OCI-M1 (cell line): ENCODE measurements at places on chromosomes 1 and 21.

- DNase-seq: no peak
Observed at GRCh38 chr1:89608984-89609725, 23.8 kb upstream of the LRRC8C start.

- DNase-seq: no peak
Observed at GRCh38 chr1:108678706-108679105, 13.4 kb upstream of the PRPF38B start.

DNA sequence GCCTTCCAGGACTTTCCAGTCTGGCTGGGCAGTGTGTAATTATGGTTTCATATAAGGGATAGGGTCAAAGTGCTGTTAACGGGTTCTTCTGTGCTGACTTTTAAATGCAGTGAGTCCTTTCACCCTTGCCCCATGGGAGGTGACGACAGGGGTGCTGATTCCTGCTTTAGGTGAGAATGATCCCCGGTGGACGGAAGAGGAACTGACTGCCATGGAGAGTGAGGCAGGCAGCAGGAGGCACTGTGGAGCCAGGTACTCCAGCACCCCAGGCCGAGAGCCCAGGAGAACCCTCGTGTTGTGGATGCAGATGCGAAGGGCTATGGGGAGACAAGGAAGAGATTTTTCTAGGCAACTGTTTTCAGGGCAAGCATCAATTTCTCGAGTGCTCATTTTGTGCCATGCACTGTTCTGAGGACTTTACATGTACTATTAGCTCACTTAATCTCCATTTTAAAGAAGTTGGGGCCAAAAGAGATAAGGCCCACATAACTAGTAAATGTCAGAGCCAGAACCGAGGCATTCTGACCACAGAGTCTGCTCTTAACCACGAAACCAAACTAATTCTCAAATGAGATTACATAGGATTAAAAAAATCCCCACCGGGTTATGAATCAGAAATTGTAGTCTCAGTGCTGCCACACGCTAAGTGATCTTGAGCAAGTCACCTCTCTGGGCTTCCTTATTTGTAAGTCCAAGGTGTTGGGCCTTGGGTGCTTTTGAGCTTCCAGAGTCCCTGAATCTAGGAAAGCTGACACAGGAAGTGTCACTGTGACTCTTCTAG lies 28.2 kb downstream of the STPG1 start:
- DNase-seq: peak; percentile 26

GRCh38 chr1:7395251-7395650 lies 375.8 kb upstream of the VAMP3 start:
- no peak for DNase-seq

DNA sequence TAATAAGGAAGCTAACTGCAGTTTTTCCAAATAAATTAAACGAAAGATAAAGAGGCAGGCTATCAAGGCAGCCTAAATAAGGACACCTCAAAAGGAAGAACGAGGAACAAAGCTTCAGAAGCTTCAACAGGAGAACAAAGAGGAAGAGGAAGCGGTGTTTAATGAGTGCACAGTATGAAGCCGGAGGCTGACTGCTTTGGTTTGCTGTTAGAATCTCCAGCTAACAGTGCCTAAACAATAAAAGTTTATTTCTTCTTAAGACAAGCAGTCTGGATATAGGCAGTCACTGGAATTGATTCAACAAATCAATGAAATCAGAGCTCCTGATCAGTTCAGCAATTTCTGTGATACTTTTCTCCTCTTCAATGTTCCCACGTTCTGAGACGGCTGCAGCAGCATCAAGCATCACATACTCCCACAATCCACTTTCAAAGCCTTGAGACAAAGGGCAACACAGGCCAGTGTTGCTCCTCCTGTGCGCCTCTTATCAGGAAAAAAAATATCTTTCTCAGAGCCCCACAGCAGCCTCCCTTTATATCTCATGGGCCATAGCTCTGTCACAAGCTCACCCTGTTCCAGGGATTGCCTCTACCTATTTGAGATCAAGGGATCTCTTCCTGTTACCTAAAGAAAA lies 365.6 kb upstream of the ST6GALNAC5 start:
- DNase-seq: peak; percentile 22

GRCh38 chr1:7641587-7642417 lies 129.3 kb upstream of the VAMP3 start:
- no peak for DNase-seq

DNA sequence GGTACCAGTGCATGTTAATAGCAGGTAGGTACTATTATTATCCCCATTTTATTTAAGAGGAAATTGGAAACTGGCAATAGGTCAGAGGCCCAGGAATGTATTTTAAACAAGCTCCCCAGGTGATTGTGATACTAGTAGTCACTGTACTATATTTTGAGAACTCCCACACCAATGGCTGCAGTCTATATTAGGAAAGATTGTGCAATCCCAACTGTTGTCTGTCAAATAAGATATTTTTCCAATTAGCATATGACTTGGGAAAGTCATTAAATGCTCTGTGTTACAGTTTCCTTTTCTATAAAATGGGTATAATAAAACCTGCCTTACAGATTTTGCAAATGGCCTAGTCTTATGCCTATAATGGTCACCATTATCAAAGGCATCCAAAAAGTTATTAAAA lies 94.2 kb upstream of the DMRTA2 start:
- peak; percentile 42 for DNase-seq

DNA sequence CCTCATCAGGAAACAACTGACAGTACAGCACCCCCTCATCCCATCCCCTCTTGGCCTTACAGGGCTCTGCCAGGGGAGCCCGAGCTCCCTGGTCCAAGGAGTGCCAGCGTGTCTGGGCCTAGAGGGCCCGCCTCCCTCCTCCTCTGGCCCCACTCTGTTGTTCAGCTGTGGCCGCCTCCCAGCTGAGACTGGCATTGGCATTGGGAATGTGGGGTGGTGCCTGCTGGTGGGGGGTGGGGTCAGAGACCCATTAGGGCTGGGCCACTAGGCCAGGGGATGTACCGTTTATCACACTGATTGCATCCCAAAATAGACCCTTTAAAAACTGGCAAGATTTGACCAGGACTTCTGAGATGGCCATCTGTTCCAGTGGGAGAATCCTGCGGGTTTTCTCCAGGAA lies 1.4 kb downstream of the LDLRAP1 start:
- DNase-seq: no peak

- DNase-seq: no peak
Observed at GRCh38 chr1:229238674-229239415, 32.1 kb upstream of the RAB4A start.

GRCh38 chr1:41611932-41612450 lies 127.5 kb upstream of the EDN2 start:
- no peak for DNase-seq

- peak; percentile 88 for DNase-seq
Observed at GRCh38 chr1:69737527-69738185, 169.9 kb downstream of the LRRC7 start.

DNA sequence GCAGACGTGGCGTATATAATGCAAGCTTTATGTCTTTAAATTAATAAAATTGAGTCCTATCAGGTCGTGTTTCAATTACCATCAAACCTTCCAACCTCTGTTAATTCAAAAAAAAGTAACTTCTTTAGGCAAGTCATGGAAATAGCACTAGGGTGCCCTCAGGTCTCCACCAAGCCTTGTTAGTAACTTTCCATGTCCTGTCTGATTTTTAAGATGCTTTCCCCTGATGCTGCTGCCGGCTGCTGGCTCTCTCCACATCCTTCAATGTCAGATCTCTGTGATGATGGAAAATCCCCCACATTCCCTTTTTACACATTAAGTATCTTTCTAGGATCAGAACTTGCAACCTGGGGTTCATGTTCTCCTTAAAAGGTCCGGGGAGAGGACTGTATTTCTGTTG lies 3.0 kb downstream of the ERG start:
- no peak for DNase-seq

GRCh38 chr1:244163861-244164510 lies 112.9 kb downstream of the ZBTB18 start:
- DNase-seq: no peak

DNA sequence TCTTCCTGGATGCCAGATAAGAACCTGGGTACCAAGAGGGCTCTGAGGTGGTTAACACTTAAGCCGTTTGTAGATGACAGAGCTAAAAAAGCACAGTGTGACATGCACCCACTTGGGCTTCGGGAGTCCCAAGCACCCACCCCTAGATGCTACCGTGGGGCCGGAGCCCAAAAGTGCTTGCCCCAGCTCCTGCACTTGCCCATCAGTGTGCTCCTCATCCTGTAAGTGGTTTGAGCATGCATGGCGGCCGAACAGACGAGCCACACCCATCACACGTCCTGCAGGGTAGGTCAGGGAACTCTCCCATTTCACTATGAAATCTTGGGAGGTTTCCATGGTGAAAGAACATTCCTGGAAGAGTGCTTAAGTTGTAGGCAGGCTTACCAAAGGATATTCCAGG lies 158.9 kb upstream of the TNR start:
- DNase-seq: no peak

GRCh38 chr1:59345221-59345620 lies 48.3 kb downstream of the FGGY start:
- DNase-seq: no peak

DNA sequence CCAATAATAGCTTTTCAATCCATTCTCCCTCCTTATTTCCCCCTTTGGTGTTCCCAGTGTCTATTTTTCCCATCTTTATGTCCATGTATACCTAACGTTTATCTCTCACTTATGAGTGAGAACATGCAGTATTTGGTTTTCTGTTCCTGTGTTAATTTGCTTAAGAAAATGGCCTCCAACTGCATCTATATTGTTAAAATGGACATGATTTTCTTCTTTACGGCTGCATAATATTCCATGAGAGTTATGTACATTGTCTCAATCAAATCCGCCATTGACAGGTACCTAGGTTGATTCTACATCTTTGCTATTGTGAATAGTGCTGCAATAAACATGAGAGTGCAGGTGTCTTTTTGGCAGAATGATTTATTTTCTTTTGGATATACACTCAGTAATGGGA lies 126.7 kb downstream of the CTH start:
- DNase-seq: no peak

DNA sequence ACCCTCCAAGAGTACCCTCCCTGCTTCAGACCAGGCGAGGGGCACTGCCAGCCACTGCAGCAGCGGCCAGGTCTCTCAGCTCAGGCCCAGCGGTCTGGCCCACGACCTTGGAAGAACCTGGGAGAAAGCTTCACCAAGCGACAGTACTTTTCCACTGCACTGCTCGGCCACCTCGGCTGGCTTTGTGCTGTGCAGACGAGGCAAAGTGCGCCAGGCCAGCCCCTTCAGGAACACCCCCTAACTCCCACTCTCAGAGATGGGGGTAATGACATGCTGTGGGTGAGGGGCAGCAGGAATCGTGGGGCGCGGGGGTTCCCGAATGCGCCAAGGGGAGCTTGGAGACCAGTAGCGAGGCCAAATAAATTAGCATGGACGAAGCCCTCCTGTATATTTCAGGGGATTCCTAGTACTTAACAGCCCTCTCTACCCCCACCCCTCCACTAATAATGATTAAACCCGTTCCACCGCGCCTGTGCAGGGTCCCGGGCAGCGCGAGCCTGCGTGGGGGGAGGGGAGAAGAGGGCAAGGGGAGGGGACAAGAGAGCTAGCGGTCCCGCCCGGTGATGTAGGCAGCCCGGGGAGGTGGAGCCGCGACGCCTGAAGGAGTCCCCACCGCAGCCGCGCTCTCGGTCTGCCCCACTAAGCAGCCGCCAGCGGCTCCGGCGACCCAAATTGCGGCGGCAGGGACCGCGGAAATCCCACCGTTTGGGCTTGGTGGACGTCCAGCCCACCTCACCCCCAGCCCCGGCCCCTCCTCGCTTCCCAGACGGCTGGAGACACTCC lies at the start of gene FAM43B:
FAM43B (plus strand) TSS at position 629 of the 783 bp plus-strand sequence. CDS start 401 bp downstream, outside the sequence.
- peak; percentile 19 for DNase-seq

DNA sequence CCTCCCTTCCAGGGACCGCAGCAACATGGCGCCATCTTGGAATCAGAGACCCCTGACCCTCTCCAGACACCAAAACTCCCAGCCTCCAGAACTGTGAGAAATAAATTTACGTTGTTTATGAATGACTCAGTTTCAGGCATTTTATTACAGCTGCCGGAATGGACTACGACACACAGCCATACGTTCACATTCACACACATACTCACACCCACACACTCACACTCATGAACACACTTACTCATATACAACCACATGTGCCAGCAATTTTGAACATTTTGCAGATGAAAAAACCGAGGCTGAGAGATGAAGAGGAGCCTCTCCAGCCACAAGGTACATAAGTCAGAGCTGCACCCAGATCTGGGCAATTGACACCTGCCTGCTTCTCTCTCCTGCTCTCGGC lies 151.0 kb upstream of the RAB4A start:
- no peak for DNase-seq

DNA sequence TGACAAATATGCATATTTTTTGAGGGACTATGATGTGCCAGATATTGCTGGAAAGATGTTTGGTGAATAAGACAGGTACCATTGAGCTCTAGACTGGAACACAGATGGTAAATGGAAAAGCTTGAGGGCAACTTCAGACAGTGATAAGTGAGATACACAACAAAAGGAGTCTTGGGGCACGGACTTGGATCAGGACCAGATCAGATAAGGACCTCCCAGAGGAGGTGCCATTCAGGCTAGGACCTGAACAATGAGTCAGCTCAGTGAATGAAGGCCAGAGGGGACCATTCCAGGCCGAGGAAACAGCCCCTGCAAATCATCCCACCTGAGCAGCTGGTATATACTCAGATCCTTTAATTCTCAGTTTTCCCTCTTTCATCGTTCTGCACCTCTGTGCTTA lies 1.8 kb upstream of the KCNJ15 start:
- no peak for DNase-seq

DNA sequence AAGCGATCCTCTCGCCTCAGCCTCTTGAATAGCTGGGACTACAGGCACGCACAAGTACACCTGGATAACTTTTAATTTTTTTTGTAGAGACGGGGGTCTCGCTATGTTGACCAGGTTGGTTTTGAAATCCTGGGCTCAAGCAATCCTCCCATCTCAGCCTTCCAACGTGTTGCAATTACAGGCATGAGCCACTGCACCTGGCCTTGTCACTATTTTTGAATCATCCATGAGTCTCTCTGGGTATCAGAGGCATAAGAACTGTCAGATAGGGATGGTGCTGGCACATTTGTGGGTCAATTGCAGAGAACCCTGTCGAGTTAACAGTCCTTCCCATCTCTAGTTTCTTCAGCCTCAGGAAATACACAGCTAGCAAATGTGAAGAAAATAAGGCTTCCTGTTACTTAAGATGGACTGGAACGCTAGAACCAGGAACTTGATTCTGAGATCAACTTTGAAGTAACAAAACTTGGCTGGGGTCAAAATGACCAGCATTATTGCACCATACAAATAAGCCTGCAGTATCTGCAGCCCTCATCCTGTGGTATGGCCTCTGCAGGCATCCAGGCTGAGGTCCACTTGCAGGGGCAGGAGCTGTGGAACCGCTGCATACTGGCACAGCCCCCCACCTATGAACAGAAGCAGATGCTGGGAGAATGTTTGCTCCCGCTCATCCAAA lies 124.3 kb upstream of the GADD45A start:
- DNase-seq: no peak

- DNase-seq: no peak
Observed at GRCh38 chr1:71657891-71658679, 577.2 kb upstream of the ZRANB2 start.

- DNase-seq: no peak
Observed at GRCh38 chr1:65009176-65009575, 42.8 kb upstream of the JAK1 start.

- DNase-seq: peak; percentile 76
Observed at GRCh38 chr1:158117854-158118704, 62.6 kb upstream of the CD1D start.

- no peak for DNase-seq
Observed at GRCh38 chr1:97893844-97894243, 27.0 kb downstream of the DPYD start.
